AML-193 (cell line): ENCODE measurements at places on chromosomes 2 and 18.

- no peak for DNase-seq
Observed at GRCh38 chr2:172945510-172945850, 130.2 kb upstream of the MAP3K20 start.

GRCh38 chr2:219968685-219969345, 341.4 kb downstream of the SLC4A3 start:
- DNase-seq = no peak

DNA sequence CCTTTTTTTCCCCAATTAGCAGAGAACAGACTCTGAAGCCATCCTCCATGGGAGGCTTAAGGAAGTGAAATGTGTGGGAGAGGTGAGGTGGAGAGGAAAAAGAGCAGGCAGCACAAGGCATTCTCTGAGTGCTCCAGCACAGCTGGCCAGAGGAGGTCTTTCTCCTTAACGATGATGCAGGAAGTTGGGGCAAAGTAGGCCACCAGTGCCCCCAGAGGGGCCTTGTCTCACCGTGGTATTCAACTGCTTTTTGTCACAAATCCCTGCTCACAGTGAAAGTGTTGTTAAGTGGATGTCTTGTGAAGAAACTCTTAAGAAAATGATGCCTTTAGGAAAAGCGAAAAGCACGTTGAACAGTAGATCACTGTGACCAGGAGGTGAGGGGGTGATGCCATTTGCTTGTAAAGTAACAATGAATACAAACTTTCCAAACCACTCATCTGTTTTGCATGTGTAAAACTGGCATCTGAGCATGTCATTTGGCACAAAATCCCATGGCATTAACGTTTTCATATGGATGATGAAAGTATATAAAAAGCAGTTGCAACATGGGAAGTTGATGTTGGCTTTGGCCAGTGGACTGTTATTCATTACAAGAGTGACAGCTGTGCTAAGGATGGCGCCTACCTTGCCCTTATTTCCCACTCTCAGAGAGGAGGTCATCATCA, 49.2 kb upstream of the CDC42EP3 start:
- DNase-seq = no peak

- DNase-seq = no peak
Observed at GRCh38 chr2:151358166-151358970, 976 bp downstream of the TNFAIP6 start.

DNA sequence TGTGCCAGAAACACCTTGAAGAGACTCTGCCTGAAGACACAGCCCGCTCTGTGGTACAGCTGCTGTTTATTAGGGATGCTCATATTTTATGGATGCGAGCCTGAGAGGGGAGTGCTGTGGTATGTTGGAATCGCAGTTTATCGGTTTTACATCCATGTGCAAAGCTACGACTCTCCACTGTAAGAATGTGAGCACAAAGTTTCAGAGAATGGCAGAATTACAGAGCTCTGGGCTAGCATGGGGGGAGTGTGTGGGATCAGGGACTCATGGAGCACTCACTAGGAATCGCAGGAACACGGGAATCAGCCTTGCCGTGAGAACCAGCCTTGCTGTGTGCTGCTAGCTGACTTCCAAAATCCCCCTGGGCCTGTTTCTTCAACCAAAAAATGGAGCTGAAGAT, 199.9 kb downstream of the RNF144A start:
- no peak for DNase-seq

- DNase-seq = no peak
Observed at GRCh38 chr18:44323125-44323524, 357.6 kb upstream of the SETBP1 start.

DNA sequence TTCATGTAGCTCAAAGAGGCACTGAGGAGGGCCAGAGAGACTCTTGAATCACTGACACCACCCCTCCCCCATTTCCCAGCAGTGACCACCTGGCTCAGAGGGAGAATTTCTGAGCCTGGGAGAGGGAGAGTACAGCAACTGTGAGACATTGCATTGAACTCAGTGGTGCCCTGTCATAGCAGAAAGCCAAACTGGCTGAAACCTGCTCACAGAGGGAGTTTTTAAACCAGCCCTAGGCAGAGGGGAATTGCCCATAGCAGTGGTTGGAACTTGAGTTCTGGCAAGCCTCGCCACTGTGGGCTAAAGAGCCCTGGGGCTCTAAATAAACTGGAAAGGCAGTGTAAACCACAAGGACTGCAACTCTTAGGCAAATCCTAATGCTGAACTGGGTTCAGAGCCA, 243.1 kb downstream of the ADCYAP1 start:
- DNase-seq = no peak

- DNase-seq = no peak
Observed at GRCh38 chr18:31185186-31185950, 22.7 kb upstream of the DSC1 start.

DNA sequence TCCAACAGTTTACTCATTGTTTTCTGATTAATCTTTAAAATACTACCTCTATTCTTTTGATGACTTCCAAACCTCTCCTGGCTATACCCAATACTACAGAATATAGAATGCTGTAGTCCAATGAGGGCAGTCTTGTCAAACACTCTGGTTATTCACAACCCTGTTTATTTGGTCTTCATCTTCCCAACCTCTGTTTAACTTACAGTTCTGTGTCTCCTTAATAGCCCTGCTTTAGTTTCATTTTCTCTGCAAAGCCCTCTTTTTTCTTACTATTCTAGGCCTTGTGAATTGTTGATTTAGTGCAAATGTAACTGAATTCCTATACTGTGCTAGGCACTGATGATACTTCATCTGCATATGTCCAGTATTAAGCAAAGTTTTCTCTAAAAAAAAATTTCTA, 40.0 kb downstream of the ACVR2A start:
- no peak for DNase-seq

GRCh38 chr2:172674034-172674967, 61.3 kb upstream of the RAPGEF4 start:
- no peak for DNase-seq

- DNase-seq = no peak
Observed at GRCh38 chr2:191710411-191710900, 32.5 kb downstream of the NABP1 start.

DNA sequence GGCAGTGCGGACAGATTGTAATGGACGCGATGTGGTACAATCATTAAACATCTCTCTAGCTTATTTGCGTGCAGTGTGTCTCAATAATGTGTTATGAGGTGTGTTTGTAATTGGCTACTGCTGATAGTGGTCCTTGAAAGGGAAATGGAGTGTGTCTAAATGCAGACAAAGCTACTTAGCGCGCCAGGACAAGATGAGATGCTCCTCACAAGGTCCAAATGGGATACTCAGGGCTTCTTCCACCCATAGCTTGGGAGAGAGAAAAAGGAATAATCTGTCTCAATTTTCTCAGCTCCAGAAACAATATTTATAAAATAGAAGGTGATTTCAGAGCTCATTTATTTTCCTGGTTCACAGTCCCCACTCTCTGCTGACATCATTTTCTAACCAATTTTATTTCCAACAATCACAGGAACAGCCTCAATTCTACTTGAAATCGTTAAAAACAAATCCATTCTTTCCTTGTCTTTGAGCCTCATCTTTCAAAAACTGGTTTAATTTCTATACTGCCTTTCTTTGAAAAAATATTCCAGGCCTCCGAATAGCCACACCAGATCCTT, 28.5 kb downstream of the GALNT14 start:
- DNase-seq = no peak

DNA sequence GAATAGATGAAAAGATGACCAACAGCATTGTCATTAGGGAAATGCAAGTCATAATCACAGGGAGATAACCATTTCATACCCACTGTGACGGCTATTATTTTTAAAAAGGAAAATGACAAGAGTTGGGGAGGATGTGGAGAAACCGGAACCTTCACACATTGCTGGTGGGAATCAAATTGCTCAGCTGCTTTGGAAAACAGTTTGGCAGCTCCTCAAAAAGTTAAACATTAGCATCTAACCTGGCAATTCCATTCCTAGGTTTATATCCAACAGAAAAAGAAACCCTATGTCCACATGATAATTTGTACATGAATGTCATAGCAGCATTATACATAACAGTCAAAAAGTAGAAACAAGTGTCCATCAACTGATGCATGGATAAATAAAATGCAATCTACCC, 58.2 kb downstream of the KCNG3 start:
- DNase-seq = no peak

GRCh38 chr2:69242651-69243051, 144.4 kb downstream of the GFPT1 start:
- DNase-seq = no peak

GRCh38 chr2:37449761-37450296, 105.4 kb downstream of the QPCT start:
- DNase-seq = no peak

- no peak for DNase-seq
Observed at GRCh38 chr2:42001711-42002201, 46.1 kb upstream of the PKDCC start.

DNA sequence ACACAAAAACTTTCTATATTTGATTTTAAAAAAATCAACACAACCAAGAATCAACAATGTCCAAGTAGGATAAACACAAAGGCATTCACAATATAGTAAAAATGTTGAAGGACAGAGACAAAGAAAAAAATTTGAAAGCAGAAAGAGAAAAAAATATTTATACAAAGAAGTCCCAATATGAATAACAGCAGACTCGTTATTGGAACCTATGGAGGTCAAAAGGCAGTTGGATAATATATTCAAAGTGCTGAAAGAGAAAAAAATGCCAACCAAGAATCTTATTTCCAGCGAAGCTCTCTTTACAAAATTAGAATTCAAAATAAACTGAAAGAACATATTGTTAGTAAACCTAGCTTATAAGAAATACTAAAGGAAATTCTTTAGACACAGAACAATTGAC, 859.5 kb downstream of the LRP1B start:
- DNase-seq = no peak

DNA sequence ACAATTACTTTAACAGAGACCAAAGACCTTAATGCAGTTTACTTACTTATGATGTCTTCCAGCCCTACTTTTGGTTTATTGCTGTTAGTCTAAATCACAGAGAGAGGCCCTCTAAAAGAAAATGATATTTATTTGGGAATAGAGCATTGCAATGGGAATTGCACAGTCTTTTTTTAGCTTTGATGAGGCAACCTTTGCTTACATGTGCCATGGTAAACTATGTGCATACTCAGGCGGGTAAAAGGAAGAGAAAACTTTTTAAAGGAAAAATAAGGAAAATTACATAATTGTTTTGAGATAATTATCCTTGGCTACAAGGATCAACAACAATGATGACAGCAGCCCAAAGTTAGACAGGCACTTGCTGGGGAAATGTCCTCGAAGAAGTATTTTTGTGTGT, 78.6 kb downstream of the EFEMP1 start:
- no peak for DNase-seq

DNA sequence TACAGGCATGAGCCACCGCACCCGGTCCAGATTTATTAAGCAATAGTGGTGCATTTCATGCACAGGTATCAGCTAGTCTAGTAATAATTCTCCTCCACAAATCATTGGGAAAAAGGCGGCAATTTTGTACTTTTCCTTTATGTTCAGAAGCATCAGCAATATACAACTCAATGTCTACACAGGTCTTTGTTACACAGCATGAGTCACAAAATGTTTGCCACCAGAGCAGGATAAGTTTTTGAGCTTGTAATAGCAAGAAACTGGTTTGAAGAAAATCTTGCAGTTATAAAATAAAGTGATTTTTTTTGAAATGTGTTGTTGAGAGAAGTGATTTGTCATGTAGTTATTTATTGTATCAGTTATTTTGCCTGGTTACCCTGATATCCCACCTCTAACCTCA, 4.8 kb upstream of the ITPRIPL1 start:
- DNase-seq = no peak

DNA sequence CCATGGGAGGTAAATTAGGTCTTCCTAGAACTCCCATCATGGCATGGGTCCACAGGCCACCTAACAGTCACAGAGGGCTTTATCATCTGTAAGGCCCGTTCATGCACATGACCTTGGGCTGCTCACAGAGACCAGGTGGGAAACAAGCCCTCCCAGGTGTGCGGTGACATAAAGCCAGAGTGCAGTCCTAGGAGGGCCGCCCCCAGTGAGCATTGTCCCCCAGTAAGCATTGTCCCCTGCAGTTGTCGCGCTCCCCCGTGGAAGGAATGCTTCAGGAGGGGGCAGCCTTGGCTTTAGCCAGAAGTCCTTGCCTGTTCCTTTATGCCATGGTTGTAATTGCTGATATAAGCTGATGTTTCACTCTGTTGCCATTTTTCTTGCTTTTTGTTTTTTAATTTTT, 41.7 kb upstream of the LYPD6B start:
- DNase-seq = no peak

GRCh38 chr18:74896390-74896991, 298.8 kb downstream of the ZNF407 start:
- DNase-seq = no peak

- DNase-seq = no peak
Observed at GRCh38 chr2:17752246-17752645, 1.4 kb downstream of the SMC6 start.

DNA sequence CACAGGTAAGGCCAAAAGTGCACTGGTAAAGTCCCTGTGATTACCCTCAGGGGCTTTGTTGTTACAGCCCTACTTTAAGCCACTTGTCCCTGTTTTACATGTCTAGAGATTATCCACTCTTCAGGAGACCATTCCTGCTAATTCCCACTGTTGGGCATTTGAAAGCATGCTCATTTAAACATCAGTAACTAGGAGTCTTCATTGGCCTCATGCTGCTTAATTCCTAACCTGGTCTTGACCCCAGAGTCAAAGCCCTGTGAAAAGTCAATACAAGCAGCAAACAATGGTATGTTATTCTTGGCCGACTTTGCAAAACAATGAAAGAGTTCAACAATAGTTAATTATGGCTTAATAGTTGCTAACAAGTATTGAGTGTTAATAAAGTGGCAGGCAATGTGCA, 23.2 kb downstream of the AFF3 start:
- DNase-seq = no peak

DNA sequence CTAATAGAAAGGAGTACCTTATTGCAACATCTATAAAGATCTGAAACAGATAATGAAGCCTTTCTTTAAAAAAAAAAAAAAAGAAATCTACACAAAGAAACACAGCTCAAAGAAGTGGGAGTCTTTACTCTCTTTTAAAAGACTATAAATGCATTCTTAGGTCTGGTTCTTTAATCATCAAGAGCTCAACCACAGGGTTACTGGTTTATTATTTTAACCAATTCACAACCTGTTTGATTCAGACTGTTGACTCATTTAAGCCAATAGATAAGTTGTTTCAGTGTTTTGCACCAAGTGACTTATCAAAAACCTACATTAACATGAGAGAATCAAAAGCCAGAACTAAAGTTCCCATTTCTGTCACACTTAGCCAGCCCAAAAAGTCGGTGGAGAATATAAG, 93.1 kb downstream of the TCF4 start:
- DNase-seq = no peak

- no peak for DNase-seq
Observed at GRCh38 chr18:78784861-78785260, 194.8 kb upstream of the SALL3 start.
